Stimulated activated CD8-positive, alpha-beta memory T cell treated with anti-CD3 and anti-CD28 coated beads, Interleukin-4, amount 100 ng/mL, for 1 hour (primary cell): ENCODE measurements at places on chromosomes 3 and 15.

DNA sequence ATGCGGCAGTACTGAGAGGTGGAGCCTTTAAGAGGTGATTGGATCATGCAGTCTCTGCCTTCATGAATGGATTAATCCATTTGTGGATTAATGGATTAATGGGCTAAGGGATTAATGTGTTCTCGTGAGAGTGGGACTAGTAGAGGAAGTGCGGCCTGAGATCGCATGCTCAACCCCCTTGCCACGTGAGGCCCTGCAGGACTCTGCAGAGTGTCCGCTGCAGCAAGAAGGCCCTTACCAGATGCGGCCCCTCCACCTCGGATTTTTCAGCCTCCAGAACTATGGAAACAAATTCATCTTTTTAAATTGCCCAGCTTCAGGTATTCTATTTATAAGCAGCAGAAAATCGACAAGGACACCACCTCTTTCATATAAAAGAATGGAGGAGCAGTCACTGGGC, 148.8 kb downstream of the TPRA1 start:
- no peak for DNase-seq

DNA sequence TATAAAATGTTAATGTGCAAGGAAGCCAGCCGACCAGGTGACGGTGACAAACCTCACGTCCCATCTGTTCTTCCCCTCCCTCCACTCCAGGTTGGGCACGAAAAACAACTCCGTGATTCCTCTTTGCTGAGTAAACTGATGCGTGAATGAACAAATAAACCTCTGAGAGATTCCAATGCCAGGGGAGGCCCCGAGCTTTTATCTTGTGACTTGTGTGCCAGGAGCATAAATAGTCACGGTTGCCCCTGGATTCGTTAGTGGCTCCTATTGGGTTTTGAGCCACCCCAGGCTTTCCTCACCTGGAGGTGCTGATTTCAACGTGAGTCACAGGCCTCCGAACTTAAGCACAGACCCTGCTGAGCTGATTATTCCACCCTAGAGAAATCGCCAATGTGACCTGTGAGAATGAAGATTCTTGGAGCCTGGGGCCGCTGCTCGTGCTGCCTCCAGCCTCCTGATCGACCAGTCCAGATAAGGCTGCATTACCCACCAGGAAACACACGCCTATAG, 119.2 kb downstream of the SHQ1 start:
- no peak for DNase-seq

- no peak for DNase-seq
These were observed 59.1 kb upstream of the SPRED1 start for GRCh38 chr15:38193496-38193895.

GRCh38 chr15:92619145-92620101, 36.2 kb downstream of the FAM174B start:
- no peak for DNase-seq

GRCh38 chr15:69593981-69594966, 141.7 kb downstream of the RPLP1 start:
- DNase-seq: no peak

- no peak for DNase-seq
These were observed 288.9 kb upstream of the DPH6 start for GRCh38 chr15:35834866-35835265.

- no peak for DNase-seq
These were observed 63.3 kb downstream of the FLNB start for GRCh38 chr3:58071480-58071971.

DNA sequence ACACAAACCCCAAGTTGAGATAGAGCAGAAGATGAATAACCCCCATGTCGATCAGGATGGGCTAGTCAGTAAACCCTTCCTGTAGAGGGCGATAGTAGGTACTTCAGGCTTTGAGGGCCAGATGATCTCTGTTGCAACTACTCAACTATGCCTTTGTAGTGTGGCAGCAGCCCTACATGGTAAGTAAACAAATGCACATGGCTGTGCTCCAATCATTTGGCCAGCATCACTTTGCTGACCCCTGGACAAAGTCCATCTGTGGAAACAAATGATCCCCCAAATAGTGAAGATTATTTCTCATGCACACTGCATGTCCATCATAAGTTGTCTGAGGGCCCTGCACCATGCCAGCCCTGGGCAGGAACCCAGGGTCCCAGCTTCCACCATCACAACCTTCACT, 402.2 kb upstream of the PROK2 start:
- DNase-seq: no peak

- DNase-seq: no peak
These were observed 240.7 kb downstream of the SHOX2 start for GRCh38 chr3:157865352-157866000.

- DNase-seq: no peak
These were observed 86.2 kb upstream of the FRMD4B start for GRCh38 chr3:69472093-69472492.

DNA sequence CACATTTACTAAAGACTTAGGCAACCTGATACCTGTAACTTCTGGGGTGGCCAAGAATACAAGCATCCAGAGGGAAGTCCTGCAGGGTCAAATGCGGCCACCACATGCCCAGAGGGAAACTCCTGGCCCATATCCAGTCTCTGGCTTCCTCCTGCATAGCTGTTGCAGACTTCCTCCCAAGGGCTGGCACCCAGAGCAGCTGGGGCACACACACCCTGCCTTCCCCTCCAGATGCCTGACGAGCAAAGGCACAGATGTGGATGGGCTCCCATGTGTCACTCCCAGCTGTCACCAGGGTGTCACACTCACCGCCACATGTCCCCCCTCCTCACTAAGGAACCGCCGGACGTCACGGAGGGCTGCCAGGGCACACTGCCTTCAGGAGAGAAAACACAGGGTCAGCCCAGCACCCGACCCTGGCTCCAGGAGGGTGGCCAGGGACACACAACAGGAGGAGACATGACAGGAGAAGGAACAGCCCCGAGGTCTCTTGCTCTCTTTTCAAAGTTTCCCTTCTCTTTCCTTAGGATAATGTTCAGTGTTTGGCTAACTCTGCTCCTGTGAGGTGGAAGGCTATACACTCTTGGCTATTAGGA, 13.2 kb downstream of the PFKFB4 start:
- no peak for DNase-seq

- no peak for DNase-seq
These were observed 88.7 kb downstream of the DMXL2 start for GRCh38 chr15:51533672-51534398.

DNA sequence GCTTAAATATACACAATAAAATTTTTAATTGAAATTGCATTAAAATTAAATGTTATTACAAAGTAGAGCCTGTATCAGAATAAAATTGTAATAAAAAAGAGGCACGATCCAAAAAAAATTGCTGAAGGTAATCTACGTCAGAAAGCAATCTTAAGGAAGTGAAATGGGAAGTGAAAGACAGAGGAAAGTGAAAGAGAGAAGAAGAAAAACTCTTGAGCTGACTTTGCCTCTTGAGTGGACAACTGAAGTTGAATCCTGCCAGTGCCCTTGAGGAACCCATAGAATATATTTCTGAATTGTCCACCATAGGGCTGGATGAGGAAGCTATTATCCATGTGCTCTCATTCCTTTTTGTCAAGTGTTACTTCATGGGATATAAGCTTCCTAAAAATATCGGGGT, 285.1 kb upstream of the STAC start:
- DNase-seq: no peak

DNA sequence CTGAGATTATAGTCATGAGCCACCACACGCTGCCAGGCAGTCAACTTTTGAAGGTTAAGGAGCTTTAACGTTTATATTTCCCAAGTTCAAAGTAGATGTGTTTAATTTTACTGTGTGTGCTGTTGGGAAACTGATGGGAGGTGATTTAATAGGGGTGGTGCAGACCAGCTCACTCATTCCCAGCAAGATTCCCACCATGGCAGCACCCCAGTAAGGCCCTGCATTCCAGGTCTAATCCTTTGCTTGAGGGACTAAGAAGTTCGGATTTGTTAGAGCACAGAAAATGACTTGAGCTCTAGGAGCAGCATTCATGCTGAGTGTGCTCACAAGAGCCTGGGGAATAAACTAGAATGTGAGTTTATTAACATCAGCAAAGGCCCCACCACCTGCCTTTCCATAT, 25.2 kb downstream of the TSEN2 start:
- no peak for DNase-seq

GRCh38 chr3:154851644-154852043, 228.5 kb upstream of the MME start:
- DNase-seq: no peak

GRCh38 chr15:78461171-78461888, 23.3 kb downstream of the IREB2 start:
- DNase-seq: no peak

DNA sequence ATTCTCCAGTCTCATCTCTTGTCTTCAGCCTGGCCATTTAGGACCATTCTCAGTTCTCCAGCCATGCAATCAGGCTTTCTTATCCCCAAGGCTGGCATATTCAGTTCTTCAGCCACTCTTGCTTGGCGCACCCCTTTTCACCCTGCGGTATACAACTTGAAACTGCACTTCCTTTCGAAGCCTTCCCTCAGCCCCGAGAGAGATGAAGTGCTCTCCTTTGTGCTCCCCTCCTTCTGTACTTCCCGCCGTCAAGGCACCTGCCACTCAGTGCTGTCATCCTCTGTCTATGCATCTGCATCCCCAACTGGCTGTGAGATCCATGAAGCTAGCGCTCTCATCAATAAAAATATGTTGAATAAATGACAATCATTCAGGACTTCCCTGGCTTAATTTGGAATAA, 45.7 kb downstream of the MORC1 start:
- no peak for DNase-seq

- no peak for DNase-seq
These were observed 11.4 kb upstream of the PRSS50 start for GRCh38 chr3:46729038-46729437.

DNA sequence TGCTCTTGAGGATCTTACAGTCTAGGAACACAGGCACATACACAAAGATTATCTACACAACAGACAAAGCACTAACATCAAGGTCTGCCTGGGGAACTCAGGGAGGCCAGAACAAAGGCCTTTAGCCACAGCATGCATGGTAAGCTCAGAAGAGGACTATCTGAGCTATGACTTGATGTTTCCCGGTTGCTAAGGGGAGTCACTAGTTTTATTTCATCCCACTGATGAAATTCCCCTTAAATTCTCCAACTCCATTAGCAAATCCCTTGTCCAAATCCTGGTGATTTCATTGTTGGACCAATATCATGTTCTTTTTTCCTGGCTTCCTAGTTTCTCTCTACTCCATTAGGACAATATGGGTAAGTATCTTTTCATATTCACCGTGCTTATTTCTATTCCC, 23.3 kb downstream of the FBN1 start:
- no peak for DNase-seq

DNA sequence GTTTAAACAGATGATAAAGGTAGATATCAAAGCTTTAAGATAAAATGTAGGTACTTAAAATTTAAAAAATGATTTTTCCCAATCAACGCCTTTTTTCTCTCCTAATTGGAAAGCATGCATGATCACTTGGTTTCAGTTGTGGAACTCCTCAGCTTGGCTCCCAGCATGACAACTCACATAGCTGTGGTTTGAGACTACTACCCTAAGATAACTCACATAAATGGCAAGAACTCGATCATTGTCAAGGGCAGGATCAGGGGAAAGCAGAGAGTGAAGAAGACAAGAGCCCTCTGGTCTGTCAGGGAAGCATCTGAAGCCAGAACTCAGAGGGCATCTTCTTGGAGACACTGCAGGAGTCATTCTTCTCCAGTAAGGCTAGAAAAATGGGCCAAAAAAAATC, 516.7 kb downstream of the NTRK3 start:
- DNase-seq: no peak

DNA sequence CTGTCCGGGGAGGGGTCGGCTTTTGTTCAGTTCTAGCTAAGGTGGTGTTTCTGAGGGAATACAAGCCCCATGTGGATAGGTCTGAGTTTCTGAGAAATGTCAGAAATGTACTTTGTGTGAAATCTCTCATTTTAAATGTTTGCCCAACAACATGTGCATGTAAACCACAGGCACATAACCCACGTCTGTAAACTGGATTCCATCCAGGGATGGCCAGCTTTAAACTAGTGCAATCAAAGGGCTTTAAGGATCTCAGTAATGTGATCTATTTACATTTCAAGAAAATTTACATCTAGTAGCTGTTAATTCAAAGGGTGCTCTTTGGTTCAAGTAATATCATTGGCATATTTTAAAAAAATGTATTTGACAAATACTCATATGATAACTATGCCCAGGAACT, 52.0 kb downstream of the POLR2M start:
- no peak for DNase-seq

DNA sequence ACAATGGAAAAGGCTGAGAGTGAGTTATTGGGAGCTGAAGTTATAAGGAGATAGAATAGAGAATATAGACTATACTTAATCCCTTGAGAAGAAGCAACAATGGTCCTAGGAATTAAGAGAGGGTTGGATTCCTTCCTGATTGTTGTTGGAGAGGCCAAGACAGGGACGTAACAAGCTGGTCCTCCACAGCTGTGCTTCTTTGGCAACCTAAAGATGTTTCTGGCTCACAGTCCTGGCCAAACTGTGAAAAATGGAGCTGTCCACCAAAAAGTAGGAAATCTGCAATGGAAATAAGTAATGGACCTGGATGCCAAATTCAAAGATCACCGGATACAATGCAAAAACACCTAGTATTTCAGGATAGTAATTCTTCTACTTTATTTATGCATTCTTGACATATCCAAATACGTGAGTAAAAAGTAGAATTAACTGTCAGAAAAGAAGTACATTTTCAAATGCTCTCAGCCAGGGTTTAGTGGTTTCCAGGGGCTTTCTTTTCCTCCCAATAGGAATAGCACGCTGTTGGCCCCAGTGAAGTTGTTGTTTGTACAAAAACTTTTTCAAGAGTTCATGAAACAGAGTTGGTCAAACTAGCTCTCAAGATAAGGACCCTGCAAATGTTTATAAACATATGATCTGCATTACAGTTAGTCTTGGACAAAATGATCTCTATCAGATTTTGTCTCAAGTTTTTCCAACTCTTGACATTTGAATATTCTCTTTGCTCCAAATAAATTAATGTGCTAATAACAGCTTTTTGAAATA, 28.3 kb downstream of the CERS3 start:
- no peak for DNase-seq

DNA sequence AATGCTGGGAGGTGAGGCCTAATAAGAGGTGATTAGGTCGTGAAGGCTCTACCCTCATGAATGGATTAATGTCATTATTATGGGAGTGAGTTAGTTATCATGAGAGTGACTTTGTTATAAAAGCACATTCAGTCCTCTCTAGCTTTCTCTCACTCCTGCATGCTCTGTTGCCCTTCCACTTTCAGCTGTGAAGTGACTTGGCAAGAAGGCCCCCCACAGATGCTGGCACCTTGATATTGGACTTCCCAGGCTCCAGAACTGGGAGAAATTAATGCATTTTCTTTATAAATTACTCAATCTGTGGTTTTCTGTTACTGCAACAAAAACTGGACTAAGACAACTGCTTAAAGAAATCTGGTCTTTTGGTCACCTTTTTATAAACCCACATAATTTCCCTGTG, 144.3 kb downstream of the FBN1 start:
- DNase-seq: no peak
